ENCODE measurements at places on chromosomes 13 and 19.

GRCh38 chr19:46719629-46720502, 3.0 kb upstream of the PRKD2 start:
- no peak overlapping the region for H3K4me3 ChIP-seq
- peaks cover 52% of the 10 kb centered on the region for H3K36me3 ChIP-seq
- H3K27me3 ChIP-seq, result peaks cover 10% of the 10 kb centered on the region
- no peak for DNase-seq
- H3K4me1 ChIP-seq, result peaks cover 47% of the 10 kb centered on the region

DNA sequence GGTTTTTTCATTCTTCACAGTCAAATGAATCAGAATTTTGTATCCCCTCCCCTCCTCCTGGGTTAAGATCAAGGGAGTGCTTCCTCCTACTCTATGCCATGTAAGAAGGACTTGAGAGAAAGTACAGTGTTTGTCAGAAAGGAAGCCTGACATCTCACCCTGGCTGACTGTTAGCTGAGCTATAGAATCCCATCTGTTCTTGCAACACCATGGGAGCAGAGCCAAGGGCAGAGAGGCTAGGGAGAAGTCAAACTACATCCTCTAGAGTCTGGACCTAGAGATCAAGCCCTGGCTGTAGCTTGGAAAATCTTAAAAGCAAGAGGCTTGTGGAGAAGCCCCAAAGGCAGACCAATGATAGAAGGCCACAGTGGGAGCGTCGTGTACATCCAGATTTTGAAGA, 145.9 kb downstream of the OLFM4 start:
- H3K4me1 ChIP-seq, result no peaks in the 10 kb centered on the region
- H3K36me3 ChIP-seq, result no peaks in the 10 kb centered on the region
- no peak overlapping the region for H3K27ac ChIP-seq
- H3K27me3 ChIP-seq, result peaks cover 2% of the 10 kb centered on the region
- H3K4me3 ChIP-seq, result no peak overlapping the region

GRCh38 chr13:38743466-38743865, 56.6 kb downstream of the FREM2 start:
- H3K36me3 ChIP-seq, result no peaks in the 10 kb centered on the region
- no peaks in the 10 kb centered on the region for H3K4me1 ChIP-seq
- H3K27me3 ChIP-seq, result no peaks in the 10 kb centered on the region
- H3K27ac ChIP-seq, result no peak overlapping the region
- H3K4me3 ChIP-seq, result no peak overlapping the region

- H3K36me3 ChIP-seq, result no peaks in the 10 kb centered on the region
- DNase-seq, result no peak
- H3K27me3 ChIP-seq, result no peaks in the 10 kb centered on the region
- no peak overlapping the region for H3K4me3 ChIP-seq
- H3K27ac ChIP-seq, result no peak overlapping the region
- no peaks in the 10 kb centered on the region for H3K4me1 ChIP-seq
Measured at GRCh38 chr13:53079691-53080090, 51.1 kb downstream of the OLFM4 start.

- H3K4me1 ChIP-seq, result no peaks in the 10 kb centered on the region
- no peaks in the 10 kb centered on the region for H3K27me3 ChIP-seq
- H3K27ac ChIP-seq, result no peak overlapping the region
- peak overlapping the region; percentile 17 for H3K4me3 ChIP-seq
- H3K36me3 ChIP-seq, result peaks cover 80% of the 10 kb centered on the region
Measured at GRCh38 chr19:52585604-52586003, 15.5 kb downstream of the ZNF701 start.

Data from CD14-positive monocyte (primary cell).